Activated CD4-positive, alpha-beta T cell treated with anti-CD3 and anti-CD28 coated beads, Interleukin-2, amount 10 ng/mL, durations not matched to agents 24 days and 14 days (primary cell): ENCODE measurements at places on chromosomes 1 and 21. TPM values are rescaled to one million over a fixed set of nuclear protein-coding genes. Genes with fewer than 3 reads are reported as not detected.

DNA sequence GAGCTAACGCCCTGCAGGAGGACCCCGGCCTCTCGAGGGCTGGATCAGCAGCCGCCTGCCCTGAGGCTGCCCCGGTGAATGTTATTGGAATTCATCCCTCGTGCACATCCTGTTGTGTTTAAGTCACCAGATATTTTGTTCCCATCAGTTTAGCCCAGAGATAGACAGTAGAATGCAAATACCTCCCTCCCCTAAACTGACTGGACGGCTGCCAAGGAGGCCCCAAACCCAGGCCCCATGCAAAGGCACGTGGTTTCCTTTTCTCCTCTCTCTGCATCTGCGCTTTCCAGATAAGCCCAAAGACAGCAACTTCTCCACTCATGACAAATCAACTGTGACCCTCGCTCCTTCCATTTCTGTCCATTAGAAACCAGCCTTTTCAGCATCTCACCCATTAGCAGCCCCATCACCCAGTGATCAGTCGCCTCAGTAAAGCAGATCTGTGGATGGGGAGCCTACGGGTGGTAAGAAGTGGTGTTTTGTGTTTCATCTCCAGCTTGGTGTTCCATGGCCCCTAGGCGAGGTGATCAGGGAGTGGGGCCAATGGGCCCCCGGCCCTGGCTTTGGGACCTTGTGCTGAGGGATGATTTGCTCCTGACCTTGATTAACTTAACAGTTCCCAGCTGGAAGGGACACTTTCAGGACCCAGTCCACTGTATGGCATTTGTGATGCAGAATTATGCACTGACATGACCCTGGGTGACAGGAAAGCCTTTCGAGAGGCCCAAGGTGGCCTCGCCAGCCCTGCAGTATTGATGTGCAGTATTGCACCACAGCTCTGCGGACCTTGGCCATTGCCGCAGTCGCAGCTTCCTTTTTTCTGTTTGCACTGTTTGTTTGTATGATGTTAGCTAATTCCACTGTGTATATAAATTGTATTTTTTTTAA is 5.2 kb downstream of the NPPA start:
- H3K27me3 ChIP-seq, result no peaks in the 10 kb centered on the region
- H3K36me3 ChIP-seq, result peaks cover 33% of the 10 kb centered on the region
- no peak for DNase-seq

GRCh38 chr1:66239834-66240233 is 294.1 kb upstream of the SGIP1 start:
- no peak overlapping the region for H3K27ac ChIP-seq
- peaks cover 2% of the 10 kb centered on the region for H3K4me1 ChIP-seq
- H3K4me3 ChIP-seq, result no peak overlapping the region
- peaks cover 21% of the 10 kb centered on the region for H3K27me3 ChIP-seq
- no peaks in the 10 kb centered on the region for H3K36me3 ChIP-seq

GRCh38 chr1:18532390-18533170 is 51.9 kb downstream of the KLHDC7A start:
- H3K4me3 ChIP-seq, result no peak overlapping the region
- H3K4me1 ChIP-seq, result no peaks in the 10 kb centered on the region
- no peaks in the 10 kb centered on the region for H3K36me3 ChIP-seq
- no peak for DNase-seq
- H3K27me3 ChIP-seq, result peaks cover 2% of the 10 kb centered on the region

PLA2G2F gene
- not detected in 2 replicates for total RNA-seq

OR2M2 gene
- not detected in 2 replicates for total RNA-seq

HES3 gene
- not detected in 2 replicates for total RNA-seq

LCE6A gene
- total RNA-seq, result not detected in 2 replicates

LENEP gene
- total RNA-seq, result 0.79 and 1.4 TPM in 2 replicates
